T-helper 2 cell treated with Interferon-gamma antibody and Interleukin-4, amounts not matched to agents 100 ng/mL and 5 ng/mL, for 36 hours (primary cell): ENCODE measurements at places on chromosomes 7 and 10. TPM values are rescaled to one million over a fixed set of nuclear protein-coding genes. Genes with fewer than 3 reads are reported as not detected.

Gene ACTR3C
- 11.0 and 11.7 TPM in 2 replicates for total RNA-seq

Gene CCL24
- total RNA-seq: not detected in 2 replicates

Gene MYL7
- not detected in 2 replicates for total RNA-seq

Gene CABCOCO1
- total RNA-seq: not detected in 2 replicates

Gene SEMA3A
- 0.59 and 0.66 TPM in 2 replicates for total RNA-seq

Gene LEP
- total RNA-seq: not detected in 2 replicates

Gene SYT15
- 1.2 TPM in 2 replicates for total RNA-seq

Gene IKZF1
- 473 and 486 TPM in 2 replicates for total RNA-seq

Gene EIF3B
- total RNA-seq: 196 and 200 TPM in 2 replicates

Gene DDIT4
- total RNA-seq: 154 and 155 TPM in 2 replicates

Gene FRMD4A
- total RNA-seq: 0.05 and 0.27 TPM in 2 replicates

Gene MUC12
- 0.48 TPM in 2 replicates for total RNA-seq

Gene CHAT
- total RNA-seq: 0.14 TPM in 1 of 2 replicates, not detected in the other

Gene GSTO2
- 0.66 and 0.73 TPM in 2 replicates for total RNA-seq

Gene DYDC2
- total RNA-seq: not detected in 2 replicates

Gene PRF1
- 72.2 and 78.3 TPM in 2 replicates for total RNA-seq

Gene GRM3
- total RNA-seq: not detected in 2 replicates

Gene SPDYE11
- not detected in 2 replicates for total RNA-seq

Gene FAM237B
- not detected in 2 replicates for total RNA-seq

Gene HTR5A
- not detected in 2 replicates for total RNA-seq

Gene TSPAN13
- 0.57 and 1.1 TPM in 2 replicates for total RNA-seq

Gene MYO3A
- total RNA-seq: not detected in 2 replicates

Gene LIPN
- total RNA-seq: not detected in 2 replicates

Gene STEAP2
- 0.02 TPM in 1 of 2 replicates, not detected in the other for total RNA-seq

Gene KRIT1
- total RNA-seq: 43.6 and 45.5 TPM in 2 replicates

Gene CDNF
- 0.34 and 0.48 TPM in 2 replicates for total RNA-seq

Gene MEOX2
- not detected in 2 replicates for total RNA-seq
